ENCODE measurements at places on chromosomes 7 and 10.

DNA sequence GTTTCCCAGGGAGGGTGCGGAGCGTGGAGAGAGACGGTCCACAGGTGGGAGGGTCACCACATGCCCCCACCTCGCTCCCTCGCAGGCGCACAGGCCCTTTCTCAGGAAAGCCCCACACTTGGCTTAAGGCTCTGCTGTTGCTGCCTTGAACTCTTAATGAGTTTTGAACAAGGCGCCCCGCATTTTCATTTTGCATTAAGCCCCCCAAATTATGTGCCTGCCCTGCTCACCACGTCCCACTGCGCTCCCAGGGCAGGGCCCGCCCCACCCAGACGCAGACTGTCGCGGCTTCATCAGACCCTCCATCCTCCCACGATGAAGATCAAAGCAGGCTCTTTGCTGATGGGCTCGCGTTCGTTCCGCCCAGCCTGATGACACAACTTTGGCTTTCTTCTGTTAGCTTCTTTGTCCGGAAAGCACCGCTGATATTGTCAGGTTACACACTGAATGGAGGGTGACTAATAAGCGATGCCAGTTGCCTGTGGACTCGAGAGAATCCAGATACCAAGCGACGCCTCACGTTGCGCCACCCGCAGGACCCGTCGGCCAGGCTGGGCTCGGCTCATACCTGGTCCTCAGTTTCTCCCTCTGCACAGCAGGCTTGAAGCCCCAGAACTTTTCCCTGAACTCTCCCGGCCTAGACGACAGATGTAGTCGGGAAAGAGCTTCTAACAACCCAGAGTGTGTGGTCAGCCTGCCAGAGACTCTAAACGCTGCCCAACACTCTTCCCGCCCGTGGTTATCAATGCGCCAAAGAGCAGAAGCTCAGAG is 9.5 kb downstream of the CALML3 start:
- DNase-seq: no peak

DNA sequence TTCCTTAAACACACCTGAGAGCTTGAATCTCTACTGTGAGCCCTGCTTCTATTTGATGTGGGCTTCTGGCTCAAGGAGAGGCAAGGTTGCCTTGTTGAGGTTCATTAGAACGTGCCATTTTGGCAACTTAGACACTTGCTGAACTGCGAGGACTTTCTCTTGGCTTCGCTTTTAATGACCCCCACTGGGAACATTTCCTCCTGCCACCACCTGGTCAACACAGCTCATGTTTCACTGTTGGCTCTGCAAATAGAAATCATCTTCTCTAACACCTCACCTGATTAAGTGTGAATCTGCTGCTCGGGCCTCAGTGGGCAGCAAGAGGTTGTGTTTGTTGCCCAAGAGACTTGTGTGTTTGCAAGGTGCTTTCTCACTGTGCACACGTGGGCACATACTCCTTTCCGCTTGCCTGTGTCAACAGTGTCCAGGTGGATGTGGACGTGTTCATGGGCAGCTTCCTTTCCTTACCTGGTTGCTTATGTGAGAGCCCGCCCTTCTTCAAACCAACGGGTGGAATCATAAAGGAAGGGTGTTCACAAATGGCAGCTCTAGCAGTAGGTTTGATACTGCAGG is 147.0 kb downstream of the NRP1 start:
- no peak for DNase-seq

- no peak for DNase-seq
These were observed 20.9 kb downstream of the CD36 start for GRCh38 chr7:80659120-80660055.

DNA sequence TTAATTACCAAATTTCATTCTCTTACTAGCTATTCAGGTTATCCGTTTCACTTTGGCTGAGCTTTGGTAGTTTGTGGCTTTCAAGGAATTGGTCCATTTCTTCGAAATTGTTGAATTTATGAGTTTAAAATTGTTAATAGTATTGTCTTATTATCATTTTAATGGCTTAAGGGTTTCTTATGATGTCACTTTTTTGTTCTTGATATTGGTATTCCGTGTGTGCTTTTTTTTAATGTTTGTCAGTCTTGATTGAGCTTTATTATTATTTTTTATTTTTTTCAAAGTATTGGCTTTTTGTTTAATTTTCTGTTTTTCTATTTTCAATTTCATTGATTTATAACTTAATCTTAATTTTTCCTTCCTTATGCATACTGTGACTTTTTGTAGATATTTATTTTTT is 25.9 kb downstream of the FRG2B start:
- DNase-seq: no peak

DNA sequence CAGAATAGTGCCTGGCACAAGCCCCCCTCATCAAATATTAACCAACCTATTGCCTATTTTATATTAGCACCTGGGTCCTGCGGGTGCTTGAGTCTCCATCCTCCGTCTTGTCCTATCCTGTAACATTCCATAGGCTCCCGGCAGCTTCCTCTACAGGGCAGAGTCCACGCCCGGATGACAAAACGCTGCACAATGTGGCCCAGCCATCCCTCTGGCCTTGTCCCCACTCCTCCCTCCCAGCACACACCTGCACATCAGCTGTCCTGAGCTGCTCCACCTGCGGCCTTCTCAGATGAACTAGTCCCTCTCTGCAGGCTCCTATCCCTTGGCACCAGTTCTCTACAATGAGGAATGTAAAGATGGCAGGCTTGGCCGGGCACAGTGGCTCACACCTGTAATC is 153.5 kb upstream of the PDE1C start:
- no peak for DNase-seq

DNA sequence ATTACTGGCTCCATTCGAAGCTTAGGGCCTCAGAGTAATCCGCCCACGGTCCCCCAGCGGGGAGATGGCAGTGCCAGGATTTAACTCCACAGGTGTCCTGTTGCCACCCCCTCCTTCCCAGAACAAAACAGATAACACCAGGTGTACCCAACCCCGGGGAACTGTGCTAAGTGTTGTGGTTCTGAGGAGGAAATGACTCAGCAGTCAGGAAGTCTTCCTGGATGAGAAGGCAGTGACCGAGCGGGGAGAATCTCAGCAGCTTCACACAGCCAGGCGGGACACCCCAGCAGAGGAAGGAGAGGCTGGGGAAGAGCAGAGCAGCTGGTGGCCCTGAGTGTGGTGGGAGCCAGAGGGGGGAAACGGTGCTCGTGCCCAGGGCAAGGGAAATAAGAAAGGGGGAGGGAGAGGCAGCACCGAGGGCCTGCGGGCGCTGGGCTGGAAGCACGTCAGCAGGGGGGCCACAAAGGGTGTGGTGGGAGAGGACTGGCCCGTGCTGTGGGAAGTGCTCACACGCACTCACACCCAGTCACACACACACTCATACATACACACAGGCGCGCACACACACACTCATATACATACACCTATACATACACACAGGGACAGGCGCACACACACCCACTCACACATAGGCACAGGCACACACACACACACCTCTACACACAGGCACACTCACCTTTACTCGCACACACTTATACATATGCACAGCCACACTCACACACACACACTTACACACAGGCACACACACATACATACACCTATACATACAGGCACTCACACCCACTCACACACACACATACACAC is 59.8 kb upstream of the CHST15 start:
- DNase-seq: peak; percentile 97

GRCh38 chr7:12139416-12139815 is 71.7 kb upstream of the TMEM106B start:
- no peak for DNase-seq

DNA sequence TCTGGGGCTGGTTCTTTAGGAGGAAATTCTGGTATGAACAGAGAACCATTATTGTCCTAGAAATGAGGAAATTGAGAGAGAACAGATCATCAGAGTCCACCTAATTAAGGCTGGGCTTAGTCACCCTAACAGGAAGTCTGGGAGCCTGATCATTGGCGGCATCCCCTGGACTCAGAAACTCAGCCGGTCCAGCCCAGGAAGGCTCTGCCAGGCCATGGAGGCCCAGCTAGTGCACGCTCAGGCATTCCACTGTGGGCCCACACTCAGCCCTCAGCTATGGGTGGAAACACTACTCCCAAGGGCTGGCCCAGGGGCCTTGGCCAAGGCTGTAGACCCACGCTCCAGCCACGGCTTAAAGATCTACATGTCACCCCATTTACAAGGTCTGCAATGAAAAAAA is 109.2 kb downstream of the PTPN20 start:
- no peak for DNase-seq

DNA sequence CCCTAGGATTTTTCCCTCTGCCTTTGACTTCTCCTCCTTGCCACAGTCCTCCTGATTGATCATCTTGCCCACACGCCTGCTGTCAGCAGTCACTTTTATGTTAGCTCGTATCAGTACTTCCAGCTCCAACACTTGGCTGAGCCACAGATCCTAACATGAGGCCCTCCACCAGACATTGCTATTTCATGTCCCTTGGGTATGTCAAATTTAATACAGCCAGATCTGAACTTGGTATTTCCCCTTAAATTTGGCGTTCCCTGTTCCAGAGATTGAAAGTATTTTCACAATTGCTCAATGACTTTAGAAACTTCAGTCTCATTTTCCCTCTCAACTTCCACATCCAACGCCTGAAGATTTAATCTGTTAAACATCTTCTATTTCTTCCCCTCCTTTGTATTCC is 140.4 kb downstream of the RNLS start:
- DNase-seq: no peak

GRCh38 chr7:143878884-143879283 is 23.1 kb downstream of the TCAF1 start:
- DNase-seq: no peak

DNA sequence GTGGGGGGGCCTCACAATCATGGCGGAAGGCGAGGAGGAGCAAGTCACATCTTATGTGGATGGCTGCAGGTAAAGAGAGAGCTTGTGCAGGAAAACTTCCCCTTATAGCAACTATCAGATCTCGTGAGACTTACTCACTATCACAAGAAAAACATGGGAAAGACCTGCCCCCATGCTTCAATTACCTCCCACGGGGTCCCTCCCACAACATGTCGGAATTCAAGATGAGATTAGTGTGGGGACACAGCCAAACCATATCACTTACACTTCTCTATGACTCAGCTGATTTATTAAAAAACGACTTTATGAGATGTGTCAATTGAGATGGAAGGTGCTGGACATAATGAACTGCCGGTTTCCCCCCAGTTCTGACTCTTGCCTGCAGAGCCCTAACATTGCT is 23.8 kb upstream of the CHN2 start:
- DNase-seq: no peak

GRCh38 chr10:73910401-73910763 is 550 bp upstream of the PLAU start:
- no peak for DNase-seq

- DNase-seq: no peak
These were observed 6.1 kb upstream of the TBRG4 start for GRCh38 chr7:45117582-45117981.

GRCh38 chr10:12561307-12561706 is 212.0 kb downstream of the CAMK1D start:
- no peak for DNase-seq

DNA sequence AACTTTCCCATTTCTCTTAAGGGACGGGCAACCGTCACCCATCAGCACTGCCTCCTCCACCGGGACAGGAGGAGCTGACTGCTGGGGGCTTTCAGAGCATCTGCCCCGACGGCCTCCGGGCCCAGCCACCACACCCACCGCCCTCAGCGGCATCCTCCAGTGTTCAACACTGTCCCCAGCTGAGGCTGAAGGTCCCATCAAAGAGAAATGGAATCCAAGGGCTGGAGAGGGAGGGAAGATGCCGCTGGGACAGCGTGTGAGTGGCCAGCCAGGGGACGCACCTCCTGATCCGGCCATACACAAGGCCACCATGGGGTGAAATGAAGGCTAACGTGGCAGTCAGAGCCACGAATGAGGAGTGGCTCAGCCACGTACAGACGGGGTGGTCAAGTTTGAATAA is 153.6 kb upstream of the PPP2R2D start:
- DNase-seq: no peak

DNA sequence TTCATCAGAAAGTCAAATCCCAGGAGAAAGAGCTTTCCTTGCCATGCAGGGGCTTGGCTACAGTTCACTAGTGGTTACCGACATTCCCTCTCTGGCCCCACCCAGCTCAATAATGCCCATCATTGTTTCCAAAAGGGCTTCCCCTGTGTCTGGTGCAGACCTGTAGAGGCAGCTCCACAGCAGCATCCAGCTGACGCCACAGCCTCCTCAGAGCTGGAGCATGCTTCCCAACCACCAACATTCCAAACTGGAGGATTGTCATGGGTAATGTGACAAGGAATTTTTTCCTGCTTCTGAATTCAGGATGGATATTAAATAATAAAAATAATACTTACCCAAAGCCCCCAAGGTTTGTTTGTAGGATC is 77.4 kb downstream of the ZNF365 start:
- no peak for DNase-seq

GRCh38 chr10:34906067-34906965 is 91.2 kb upstream of the PARD3 start:
- peak; percentile 57 for DNase-seq

DNA sequence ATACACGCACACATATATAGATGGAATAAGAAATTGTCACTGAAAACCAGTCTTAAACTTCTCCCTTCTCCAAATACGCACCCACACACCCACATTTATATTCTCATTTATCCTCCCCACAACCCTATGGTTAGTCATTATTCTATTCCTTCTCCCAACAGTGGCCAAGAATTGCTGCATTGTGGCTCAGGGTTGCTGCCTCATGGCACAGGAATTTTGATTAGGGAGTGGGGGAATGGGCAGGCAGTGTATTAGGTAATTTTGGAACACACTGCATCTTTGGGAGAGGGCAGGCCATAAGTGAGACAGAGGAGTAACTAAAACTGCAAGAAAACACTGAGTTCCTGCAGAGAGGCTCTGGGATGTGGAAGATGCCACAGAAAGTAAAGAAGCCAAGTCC is 35.7 kb downstream of the NAPEPLD start:
- DNase-seq: no peak

GRCh38 chr7:100394077-100394476 is 20.8 kb downstream of the PILRA start:
- no peak for DNase-seq

DNA sequence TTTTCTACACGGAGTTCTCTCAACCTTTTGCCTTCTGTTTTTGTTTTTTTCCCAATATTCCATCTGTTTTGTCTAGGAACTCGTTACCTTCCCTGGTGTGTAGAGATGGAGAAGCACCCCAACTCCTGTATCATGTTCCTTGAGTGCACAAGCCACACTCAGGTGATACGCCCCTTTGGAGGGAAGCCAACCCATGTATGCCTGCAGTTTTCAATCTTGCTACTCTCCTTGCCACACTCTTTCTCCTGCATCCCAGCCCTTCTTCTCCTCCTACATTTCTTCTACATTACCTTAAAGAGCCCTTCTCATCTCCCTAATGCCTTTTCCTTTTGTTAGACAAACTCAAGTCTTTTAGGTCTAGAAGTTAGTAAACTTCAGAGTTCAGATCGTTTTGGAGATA is 10.2 kb upstream of the SP4 start:
- DNase-seq: no peak

- DNase-seq: peak; percentile 16
These were observed 180.9 kb downstream of the ANK3 start for GRCh38 chr10:60208676-60209269.

Measured in DMS153 (cell line).